ENCODE measurements at places on chromosomes 13 and 19.

DNA sequence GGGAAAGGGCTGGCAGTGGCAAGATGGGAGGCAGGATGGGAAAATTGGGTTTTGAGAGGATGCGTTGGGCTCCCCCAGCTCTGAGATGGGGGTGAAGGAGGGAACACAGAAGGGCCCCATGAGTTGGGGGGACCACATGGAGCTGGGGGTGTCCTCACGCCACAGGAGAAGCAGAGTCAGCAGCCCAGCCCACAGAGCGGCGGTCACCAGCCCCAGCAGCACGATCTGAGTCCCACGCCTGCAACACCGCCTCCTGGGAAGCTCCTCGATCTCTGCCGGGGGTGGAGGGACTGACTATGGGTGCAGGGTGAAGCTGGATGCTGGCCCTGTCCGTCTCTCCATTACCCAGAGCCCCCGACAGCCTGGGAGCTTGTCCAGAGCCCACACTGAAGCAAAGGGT, 3.3 kb downstream of the FCER2 start:
- no peak for DNase-seq

- DNase-seq: peak; percentile 49
These were observed 906 bp downstream of the FXYD5 start for GRCh38 chr19:35155441-35155840.

- DNase-seq: no peak
These were observed 29.7 kb upstream of the CYSLTR2 start for GRCh38 chr13:48624016-48624415.

- DNase-seq: no peak
These were observed 5.9 kb downstream of the DMKN start for GRCh38 chr19:35507561-35507960.

- no peak for DNase-seq
These were observed 1658.6 kb upstream of the MIR17HG start for GRCh38 chr13:89688918-89689317.

GRCh38 chr19:49689133-49690078, at the start of gene ADM5:
ADM5 (plus strand) TSS chr19:49689594; CDS start chr19:49689838, 244 bp downstream.
- DNase-seq: peak; percentile 58

DNA sequence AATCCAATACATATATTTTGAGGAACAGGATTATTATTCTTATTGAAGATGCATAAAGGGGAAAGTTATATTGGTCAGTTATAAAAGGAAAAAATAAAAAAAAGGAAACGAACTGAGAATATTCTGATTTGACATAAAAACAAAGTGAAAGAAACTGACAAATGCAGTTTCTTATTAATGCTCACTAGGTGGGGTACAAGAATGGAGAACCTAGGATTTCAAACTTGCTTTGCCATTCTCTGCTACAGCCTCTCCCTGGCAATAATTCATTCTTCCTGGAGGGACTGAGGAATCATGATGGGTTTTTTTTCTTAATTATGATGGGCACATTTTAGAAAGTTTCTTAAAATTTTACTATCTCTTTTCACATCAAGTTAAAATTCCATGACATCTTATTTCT, 154.9 kb downstream of the PCDH9 start:
- DNase-seq: no peak

DNA sequence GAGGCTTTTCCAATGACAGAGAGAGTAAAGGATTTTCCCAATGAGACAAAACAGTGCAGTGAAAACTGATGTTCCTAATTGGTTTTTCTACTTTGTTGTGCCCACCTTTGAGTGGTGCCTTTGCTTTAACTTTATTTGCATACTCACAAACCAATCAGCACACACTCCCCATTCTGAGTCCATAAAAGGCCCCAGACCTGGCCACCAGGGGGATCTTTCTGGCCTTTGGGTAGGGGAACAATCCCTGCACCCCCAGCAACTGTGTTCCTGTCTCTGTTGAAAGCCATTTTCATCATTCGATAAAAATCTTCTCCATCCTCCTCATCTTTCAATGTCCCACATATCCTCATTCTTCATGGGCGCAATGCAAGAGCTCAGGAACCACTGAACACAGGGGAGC, 252.8 kb downstream of the B3GLCT start:
- no peak for DNase-seq

DNA sequence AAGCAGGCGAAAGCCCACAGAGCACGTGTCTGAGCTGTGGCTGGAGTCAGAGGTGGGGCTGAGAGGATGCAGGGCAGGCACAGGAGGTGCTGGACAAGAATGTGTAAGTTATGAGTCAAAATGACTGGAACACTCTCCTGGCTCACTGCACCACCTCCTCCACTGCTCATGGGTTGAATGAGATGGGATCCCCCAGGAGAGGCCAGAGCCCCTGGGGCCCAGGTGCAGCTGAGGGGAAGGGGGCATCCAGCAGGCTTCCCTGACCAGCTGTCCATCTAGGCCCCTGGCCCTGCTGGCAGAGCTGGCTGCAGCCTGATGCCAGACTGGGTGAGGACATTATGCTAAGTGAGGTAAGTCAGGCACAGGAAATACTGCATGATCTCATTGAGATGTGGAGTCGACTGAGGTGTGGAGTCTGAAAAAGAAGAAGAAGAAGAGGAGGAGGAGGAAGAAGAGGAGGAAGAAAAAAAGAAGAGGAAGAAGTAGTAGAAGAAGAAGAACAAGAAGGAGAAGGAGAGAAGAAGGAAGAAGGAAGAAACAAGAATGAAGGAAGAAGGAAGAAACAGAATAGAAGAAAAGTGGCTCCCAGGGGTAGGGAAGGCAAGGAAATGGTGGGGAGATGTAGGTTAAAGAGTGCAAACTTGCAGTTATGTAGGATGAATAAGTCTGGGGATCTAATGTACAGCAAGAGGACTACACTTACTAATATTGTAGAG, 747.4 kb downstream of the UQCRFS1 start:
- DNase-seq: no peak

DNA sequence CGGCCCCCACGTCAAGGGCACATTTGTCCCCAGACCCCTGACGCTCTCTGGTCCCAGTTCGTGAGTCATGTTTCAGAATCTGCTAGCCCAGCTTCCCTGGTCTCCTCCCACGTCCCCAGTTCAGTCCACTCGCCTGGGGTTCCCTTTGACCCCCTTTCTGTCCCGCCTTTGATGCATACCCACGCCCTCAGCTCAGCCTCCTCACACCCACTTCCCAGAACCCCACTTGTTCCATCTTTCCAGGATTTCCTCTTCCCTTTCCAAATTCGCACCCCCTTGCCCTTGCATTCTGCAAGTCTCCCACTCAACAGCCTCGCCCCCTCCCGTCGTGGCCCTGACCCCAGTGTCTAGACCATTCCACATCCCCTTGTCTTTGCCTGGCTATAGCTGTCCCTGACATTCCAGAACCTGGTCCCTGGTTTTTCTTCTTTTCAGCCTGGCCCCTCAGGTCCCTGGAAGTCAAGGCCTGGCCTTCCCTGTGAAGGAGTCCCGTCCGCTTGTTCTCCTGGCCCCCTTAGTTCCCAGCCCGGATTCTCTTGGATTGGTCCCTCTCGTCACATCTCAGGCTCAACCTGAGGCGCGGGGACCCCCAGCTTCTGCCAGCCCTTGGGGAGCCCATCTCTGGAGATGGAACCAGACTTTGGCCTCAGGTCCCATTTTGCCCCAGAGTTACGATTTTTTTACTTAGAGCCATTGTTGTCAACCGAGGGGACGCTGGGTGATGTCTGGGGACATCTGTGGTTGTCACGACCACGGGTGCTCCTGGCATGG, 1.3 kb downstream of the NCLN start:
- no peak for DNase-seq

DNA sequence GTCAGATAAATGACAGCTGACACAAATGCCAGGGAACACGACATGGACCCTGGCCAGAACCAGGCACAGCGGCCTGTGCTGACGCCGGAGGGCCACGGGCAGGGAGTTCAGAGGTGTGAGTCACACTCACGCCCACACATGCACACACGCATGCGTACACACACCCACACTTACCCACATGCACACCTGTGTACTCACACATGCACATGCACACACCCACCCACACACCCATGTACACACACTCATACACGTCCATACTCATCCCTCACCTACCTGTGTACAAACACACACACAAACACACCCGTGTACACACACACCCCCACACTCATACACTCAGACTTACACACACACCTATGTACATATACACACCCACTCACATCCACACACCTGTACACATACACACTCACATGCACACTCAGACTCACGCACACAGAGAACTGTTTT, 40.4 kb downstream of the MLLT1 start:
- DNase-seq: no peak

GRCh38 chr13:58907347-58907746, 1256.4 kb downstream of the DIAPH3 start:
- DNase-seq: no peak

DNA sequence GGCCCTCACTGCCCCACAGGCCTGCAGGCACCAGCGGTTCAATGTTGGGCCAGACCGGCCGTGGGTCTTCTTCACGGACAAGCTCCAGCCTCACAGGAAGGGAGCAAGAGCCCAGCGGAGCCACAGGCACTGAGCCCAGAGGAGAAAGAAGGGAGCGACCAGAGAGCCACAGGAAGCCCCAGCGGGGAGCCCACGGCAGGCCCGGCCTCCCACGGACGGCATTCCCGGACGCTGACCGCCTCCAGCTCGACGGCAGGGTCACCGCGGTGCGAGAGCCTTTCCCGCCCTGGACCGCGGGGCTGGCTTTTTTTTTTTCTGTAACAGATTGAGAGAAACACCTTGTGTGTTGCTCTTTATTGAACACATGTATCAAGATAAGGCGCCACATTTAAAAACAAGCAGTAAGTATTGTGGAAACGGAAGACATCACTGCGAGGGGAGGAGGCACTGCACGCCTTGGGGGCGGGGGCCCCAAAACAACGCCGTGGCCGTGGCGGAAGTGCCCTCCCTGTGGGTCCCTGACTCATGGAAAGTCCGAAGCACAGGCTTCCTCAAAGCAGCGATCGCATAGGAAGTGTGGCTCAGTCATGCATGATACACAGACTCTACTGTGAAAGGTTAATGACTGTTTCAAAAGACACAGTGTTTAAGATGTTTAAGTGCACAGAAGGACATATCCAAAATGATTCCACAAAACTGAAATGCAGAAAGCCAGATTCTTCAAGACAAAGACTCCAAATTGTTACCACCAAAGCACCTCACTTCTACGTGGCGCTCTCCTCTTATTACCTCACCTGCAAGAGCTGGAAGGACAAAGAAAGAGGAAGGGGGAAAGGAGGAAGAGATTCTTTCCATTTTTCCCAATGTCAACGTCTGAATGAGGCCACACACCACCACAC, 3.5 kb downstream of the RASA3 start:
- DNase-seq: peak; percentile 90

GRCh38 chr13:39365879-39366278, 237.1 kb downstream of the LHFPL6 start:
- no peak for DNase-seq

DNA sequence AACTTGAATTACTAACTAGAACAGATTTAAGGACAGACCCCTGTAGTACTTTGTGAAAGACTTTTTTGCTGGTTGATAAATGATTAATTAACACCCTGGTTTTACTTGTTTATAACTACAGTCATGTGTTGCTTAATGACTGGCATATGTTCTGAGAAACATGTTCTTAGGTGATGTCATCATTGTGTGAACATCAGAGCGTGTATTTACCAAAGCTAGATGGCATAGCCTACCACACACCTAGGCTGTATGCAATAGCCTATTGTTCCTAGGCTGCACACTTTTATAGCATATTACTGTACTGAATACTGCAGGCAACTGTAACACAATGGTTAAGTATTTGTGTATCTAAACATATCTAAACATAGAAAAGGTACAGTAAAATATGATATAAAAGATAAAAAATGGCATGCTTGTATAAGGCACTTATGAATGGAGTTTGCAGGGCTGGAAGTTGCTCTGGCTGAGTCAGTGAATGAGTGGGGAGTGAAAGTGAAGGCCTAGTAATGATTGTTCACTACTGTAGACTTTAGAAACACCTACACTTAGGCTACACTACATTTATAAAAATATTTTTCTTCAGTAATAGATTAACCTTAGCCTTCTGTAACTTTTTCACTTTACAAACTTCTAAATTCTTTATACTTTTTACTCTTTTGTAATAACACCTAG, 260.3 kb downstream of the KCNRG start:
- DNase-seq: no peak

Data from activated T-cell treated with anti-CD3 and anti-CD28 coated beads, Interleukin-2, amount 50 U/mL, for 1 hour (primary cell).